Heart right ventricle (tissue), 16 donors: ENCODE measurements at places on chromosomes 7 and 10. TPM values are rescaled to one million over a fixed set of nuclear protein-coding genes. Genes with fewer than 3 reads are reported as not detected.

ELAPOR2 gene
- 1.8 TPM for polyA plus RNA-seq

ACBD5 gene
- 14.6 TPM for polyA plus RNA-seq

TRPV5 gene
- not detected for polyA plus RNA-seq

DNA sequence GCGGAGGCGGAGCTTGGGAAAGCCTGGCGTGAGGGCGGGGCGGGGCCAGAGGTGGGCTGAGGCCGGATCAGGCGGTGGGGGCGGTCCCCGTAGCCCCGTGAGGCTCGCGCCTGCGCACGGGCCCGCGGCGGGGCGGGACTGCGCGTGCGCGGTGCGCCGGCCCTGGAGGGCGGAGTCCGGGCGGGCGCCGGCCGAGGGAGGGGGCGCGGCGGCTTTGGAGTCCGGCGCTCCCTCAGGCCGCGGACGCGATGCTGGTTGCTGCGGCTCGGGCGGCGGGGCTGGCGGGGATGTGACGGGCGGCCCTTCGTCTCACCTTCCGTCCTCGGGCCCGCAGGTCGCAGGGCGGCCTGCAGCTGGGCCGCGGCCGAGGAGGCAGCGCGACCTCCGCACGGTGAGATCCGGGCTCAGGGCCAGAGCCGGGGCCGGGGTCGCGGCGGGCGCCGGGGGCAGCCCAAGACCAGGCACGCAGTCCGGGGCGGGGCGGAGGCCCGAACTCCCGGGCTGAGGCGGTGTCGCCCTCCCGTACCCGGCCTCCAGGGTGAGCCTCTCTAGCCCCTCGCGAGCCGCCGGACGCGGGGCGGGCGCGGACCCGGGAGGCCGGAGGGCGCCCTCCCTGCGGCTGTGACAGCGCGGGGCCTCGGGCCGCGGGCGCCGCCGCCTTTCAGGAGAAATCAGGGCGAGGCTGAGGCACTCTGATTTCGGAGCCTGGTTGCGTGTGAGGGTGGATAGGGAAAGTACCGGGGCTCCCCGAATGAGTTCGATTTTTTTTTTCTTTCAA, at the start of gene CCSER2:
Gene CCSER2 (plus strand): TSS at position 172 of the 778 bp plus-strand sequence. CDS start 42,464 bp downstream, outside the sequence.
- DNase-seq = peak; percentile 98

DNA sequence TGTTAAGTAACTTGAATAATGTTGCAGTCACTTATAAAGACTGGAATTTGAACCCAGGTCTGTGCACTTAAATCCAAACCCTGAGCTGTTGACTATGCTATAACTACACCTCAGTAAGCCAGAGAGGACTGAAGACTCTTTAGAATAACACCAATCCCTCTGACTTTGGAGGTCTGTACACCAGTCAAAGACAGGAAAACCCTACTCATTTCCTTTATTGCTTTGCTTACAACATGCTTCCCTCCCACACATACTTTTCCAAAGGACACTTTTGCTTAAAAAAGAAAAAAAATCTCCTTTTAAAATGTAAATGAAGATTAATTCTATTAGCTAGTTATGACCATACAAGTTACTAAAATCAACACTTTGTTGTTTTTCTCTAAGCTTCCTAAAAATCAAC, 184.7 kb upstream of the KCTD7 start:
- DNase-seq = no peak

- DNase-seq = peak; percentile 45
Measured at GRCh38 chr10:112953174-112954159, 3.4 kb downstream of the TCF7L2 start.
